NCI-H446 treated with DMSO at 0.1 percent for 48 hours (cell line): ENCODE measurements at places on chromosomes 3 and 15.
A peak's percentile ranks its signal among the peaks of the same experiment; 100 is the strongest.

DNA sequence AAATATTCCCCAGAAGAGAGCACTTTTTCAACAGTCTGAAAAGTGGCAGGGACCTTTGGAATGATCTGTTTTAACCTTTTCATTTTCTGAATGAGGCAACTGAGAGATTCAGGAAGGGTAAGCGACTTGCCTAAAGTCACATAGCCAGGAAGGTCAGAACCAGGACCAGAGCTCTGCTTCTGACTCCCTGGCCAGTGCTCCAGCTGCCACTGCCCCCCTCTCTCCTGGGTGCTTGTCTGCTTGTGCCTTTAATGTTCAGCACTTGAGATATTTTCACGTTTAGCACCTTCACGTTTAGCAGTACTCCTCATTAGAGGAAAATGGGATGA, 68.3 kb downstream of the SMAD3 start:
- DNase-seq = no peak

GRCh38 chr15:58260205-58260724, 122.1 kb downstream of the AQP9 start:
- no peak for DNase-seq

GRCh38 chr3:143170074-143170473, 50.5 kb downstream of the CHST2 start:
- no peak for DNase-seq

GRCh38 chr3:133706033-133706432, 40.2 kb upstream of the TF start:
- DNase-seq = no peak

- DNase-seq = no peak
These were observed 5.5 kb downstream of the SFMBT1 start for GRCh38 chr3:53040351-53040820.

GRCh38 chr3:61679026-61679425, 117.7 kb downstream of the PTPRG start:
- no peak for DNase-seq

- no peak for DNase-seq
These were observed 15.5 kb upstream of the CMTM7 start for GRCh38 chr3:32376115-32376514.

DNA sequence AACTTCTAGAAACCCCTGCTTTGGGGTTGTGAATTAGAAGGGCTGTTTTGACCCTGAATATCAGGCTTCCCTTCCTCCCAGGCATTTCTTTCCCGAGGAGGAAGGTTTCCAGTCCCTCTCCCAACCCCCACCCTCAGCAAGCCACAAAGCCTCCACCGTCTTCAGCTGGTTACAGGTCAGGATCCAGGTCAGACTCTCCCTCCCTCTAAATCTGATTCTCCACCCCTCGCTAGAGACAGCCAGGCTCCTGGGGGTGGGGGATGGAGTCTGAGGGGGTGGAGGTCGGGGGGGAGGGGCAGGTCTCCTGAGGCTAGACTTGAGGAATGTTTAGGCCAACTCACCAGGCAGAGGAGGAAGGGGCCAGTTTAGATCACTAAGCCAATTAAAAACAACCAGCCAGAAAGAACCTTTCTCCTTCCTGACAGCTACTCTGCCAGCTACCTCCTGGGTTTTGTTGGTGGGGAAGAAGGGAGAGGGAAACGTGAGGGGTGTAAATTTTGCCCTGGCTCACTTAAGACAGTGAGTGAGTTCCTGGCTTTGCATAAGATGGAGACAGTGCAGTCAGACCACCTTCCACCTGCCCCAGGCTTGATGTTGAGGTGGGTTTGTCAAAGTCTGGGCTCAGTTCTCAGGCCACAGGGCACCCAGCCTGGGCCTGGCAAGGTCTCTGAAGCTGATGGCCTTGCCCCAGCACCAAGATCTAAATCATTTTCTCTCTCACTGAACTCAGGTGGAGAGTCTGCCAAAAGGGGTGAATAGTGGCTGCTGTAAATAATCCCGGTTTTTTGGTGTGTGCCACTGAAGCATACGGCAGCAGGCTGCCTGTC, 19.5 kb downstream of the BMF start:
- DNase-seq = no peak

- no peak for DNase-seq
These were observed 85.9 kb downstream of the FAIM start for GRCh38 chr3:138694287-138695007.

GRCh38 chr15:35751413-35752133, 205.6 kb upstream of the DPH6 start:
- DNase-seq = peak; percentile 48

DNA sequence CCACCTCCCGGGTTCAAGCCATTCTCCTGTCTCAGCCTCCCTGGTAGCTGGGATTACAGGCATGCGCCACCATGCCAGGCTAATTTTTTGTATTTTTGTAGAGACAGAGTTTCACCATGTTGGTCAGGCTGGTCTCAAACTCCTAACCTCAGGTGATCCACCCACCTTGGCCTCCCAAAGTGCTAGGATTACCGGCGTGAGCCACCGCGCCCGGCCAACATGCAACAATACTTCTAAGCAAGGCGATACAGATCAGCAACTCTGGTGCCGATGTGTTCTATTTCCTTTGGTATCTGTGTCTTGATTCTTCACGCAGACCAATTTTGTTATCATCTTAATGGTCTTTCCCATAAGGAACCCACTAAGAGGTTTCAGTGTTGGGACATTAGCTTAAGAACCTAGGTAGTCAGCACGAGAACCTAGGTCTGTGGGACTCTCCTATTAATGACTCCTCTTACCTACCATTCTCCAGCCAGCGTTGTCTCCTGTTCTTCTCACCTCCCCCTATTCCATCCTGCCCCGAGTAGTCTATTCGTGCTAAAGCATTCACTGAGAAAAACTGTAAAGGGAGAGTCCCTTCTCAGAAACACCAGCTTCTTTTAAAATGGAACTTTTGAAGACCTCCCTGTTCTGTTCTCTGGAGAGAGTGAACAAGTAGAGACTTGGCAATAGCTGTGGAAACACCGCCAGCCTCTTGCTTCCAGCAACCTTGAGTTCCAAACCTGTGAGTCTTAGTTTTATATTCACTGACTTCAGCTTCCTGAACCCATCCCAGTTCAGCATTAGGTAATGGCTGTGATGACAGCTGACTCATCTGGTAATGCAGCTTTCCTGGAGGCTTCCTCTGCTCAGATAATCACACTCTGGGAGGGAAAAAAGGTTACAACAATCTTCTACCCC, 61.2 kb downstream of the TSC22D2 start:
- DNase-seq = peak; percentile 29

GRCh38 chr3:10693457-10693856, 122.6 kb upstream of the SLC6A11 start:
- DNase-seq = no peak

GRCh38 chr3:131819381-131820055, 215.3 kb downstream of the CPNE4 start:
- no peak for DNase-seq

GRCh38 chr15:82810061-82810889, 847 bp downstream of the WHAMM start:
- no peak for DNase-seq

DNA sequence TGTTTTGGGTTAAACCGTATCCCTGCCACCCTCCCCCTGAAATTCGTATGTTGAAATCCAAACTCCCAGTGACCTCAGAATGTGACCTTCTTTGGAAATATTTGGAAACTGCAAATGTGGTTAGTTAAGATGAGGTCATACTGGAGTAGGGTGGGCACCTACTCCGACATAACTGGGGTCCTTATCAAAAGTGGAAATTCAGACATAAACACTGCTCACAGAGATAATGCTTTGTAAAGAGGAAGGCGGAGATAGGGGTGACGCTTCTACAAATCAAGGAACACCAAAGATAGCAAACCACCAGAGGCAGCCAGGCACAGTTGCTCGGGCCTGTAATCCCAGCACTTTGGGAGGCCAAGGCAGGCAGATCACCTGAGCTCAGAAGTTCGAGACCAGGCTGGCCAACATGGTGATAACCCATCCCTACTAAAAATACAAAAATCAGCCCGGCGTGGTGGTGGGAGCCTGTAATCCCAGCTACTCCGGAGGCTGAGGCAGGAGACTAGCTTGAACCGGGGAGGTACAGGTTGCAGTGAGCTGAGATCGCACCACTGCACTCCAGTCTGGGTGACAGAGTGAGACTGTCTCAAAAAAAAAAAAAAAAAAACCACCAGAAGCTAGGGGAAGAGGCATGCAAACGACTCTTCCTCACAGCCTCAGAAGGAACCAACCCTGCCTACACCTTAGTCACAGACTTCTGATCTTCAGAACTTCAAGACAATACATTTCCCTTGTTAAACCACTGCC, 51.1 kb upstream of the CHD2 start:
- DNase-seq = no peak

GRCh38 chr3:59265566-59265965, 215.7 kb upstream of the CFAP20DC start:
- no peak for DNase-seq

DNA sequence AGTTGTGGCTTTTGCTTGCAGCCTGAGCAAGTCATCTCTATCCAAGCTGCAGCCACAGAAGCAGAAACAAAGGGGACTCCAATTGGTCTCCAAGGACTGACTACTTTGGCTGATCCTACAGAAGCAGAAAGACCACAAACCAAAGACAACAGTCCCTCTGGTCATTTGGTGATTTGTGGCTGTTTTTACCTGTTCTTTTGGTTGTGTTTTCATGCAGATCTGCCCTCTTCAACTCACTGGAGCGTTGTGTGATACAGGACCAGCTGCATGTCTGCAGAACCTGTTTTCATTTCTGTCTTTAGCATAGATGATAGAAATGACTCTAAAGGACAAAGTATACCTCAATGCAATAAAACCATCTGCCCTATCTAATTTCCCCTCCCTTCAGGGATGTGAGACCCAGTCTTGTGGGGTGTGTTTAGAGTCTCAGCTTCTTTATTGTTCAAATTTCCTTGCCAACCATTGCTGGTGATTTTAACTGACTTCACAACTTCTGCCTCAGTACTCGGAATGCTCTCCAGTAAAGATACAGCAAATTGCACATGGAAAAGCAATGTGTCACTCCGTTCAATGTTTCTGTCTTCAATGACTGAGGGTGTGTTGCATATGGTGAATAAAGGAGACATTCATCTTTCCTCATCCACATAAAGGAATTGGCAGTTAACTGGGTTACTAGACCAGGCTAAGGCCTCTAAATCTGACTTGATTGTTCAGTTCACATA, 48.9 kb upstream of the SLC7A14 start:
- no peak for DNase-seq

DNA sequence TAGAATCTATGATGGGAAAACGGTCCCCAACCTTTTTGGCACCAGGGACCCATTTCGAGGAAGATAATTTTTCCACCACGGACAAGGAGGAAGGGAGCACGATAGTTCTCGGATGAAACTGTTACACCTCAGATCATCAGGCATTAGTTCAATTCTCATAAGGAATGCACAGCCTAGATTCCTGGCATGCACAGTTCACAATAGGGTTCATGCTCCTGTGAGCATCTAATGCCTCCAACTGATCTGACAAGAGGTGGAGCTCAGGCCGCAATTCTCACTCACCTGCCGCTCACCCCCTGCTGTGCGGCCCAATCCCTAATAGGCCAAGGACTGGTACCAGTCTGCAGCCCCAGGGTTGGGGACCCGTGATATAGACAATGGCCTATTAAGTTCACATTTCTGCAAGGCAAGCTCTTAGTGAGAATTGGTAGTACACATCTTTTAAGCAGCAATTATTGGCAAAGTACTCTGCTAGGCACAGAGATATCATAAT, 26.5 kb downstream of the CD200R1 start:
- no peak for DNase-seq

- no peak for DNase-seq
These were observed at the start of gene TNFAIP8L3 for GRCh38 chr15:51094606-51095569. Gene TNFAIP8L3, minus strand, starts transcription at chr15:51094906. Its CDS starts 311 bp downstream, at chr15:51094595.

DNA sequence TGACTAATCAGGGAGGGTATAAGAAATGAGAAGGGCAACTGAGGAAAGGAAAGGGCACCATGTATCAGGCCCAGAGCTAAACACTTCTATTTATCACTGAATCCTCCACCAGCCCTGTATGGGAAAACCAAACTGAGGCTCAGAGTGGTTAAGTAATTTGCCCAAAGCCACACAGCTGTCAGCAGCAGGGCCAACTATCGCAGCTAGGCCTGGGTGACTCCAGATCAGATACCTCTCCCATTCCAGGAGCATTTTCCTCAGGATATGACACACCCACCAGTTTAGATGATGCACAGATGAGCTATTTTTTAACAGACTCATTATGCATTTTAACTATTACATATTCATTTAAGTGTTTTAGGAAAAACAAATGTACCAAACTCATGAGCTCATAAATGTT, 14.5 kb downstream of the NUP210 start:
- no peak for DNase-seq

GRCh38 chr3:172152874-172153273, 113.5 kb downstream of the FNDC3B start:
- DNase-seq = no peak

- DNase-seq = no peak
These were observed 66.2 kb upstream of the XCR1 start for GRCh38 chr3:46093327-46093942.
